ENCODE measurements at places on chromosomes 2 and 18. TPM values are rescaled to one million over a fixed set of nuclear protein-coding genes. Genes with fewer than 3 reads are reported as not detected.

DNA sequence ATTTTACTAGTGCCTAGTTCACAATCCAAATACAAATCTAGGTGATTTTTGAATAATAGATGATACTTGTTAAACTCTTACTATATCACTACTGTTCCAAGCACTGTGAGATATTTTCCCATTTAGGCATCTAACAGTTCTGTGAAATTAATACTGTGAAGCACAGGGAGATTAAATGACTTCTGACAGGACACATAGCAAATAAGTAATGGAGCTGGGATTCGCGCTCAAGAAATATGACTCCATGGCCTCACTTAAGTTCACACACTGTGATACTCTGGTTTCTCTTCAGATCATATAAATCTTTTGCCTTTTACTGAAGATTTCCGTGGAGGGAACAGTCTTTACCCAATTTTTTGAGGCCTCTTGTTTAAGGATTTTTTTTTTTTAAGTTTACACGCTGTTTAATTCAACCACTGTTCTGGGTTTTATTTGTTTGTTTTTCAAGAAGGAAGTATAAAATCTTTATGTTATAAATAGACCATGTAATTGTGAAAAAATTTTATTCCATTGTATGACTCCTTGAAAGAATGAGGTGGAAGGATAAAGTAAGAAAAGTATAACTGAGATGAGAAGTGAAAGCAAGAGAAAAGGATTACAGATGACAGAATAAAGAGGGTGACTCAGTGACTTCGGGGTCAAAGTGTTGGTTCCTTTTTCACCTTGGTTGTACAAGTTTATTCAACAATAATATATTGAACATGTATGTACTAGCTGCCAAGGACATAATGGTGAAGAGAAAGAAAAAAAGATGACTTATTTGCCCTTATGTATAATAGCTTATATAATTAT lies 30.2 kb downstream of the RBM45 start:
- no peak for DNase-seq

GRCh38 chr2:8378016-8378810 lies 303.6 kb upstream of the ID2 start:
- DNase-seq, result no peak

DNA sequence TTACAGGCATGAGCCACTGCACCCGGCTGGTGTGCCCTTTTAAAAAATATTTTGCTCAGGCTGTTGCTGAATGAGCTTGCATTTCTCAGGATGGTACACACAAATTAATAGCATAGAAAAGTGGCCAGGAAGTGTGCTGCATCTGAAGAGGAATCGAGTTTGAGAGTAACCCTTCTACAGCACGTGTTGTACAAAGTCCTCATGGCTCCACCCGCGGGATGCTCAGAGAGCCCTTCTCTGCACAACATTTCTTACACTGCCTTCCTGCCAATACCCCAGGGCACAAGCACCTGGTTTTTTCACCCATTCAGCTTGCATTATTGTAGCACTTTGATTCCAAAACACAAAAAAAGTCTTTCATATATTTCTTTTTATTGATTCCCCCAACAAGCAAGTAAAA lies 90.1 kb upstream of the NEDD4L start:
- DNase-seq, result no peak

DNA sequence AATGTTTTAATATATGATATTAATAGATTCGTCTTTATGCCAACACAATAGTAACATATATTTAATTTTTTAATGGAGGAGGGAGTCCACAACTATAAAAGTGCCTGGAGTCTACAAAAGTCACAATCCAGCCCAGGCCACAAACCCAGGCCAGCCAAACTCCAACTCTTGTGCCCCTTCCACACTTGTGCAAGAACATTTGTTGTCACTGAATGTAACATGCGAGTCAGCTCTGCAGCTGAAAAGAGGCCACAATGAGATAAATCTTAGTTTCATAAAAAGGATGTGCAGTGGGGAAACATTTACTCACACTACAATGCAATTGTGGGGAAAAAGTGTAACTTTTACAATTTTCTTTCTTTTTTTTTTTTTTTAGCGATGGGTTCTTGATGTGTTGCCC lies 110.8 kb downstream of the MCFD2 start:
- DNase-seq, result no peak

- DNase-seq, result no peak
Measured at GRCh38 chr2:205034034-205034433, 488.8 kb downstream of the PARD3B start.

GRCh38 chr2:173095356-173095755 lies 19.7 kb downstream of the MAP3K20 start:
- no peak for DNase-seq

DNA sequence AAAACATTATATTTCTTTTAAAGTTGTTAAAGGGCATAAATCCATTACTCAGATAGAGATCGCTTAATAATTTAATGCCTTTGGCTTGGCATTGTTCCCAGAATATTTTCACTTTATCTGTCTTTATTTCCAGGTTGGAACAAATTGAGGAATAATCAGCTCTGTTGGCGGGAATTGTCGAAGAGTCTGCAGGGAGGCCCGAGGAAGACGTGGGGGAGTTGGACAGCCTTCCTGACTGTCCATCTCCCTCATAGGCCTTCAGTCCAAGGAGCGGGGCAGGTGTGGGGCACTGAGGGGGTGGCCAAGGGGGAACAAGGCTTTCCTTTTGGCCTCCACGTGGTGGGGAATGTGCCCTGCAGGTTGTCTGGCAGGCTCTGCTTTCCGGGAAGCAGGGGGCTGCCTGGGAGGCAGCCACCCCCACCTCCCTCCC lies 179.6 kb downstream of the ZBTB7C start:
- DNase-seq, result no peak

- no peak for DNase-seq
Measured at GRCh38 chr2:144324446-144325045, 195.4 kb downstream of the ZEB2 start.

DNA sequence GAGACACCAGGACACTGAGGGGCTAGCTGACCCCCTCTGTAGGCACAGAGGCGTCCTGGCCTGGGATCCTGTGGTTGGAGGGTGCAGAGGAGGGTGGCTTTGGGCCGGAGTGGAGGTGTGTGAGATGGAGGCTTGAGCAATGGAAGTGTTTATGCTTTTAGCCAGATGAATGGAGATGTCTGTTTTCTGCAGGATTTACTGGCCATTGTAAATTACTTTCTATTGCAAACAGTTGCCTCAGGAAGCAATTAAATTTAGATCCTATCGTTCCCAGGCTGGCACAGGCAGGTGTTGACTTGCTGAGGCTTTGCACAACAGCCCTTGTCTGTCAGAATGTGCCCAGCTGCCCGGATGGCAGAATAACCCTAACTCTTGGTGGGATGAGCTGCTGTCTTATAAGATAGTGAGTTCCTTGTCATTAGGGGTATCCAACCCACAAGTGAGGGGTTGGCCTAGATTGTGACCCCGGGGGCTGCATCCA lies 1.8 kb upstream of the ARID5A start:
- no peak for DNase-seq

GRCh38 chr2:222993920-222994650 lies 57.9 kb upstream of the KCNE4 start:
- DNase-seq, result no peak

- DNase-seq, result no peak
Measured at GRCh38 chr2:214519258-214519818, 108.5 kb downstream of the VWC2L start.

- DNase-seq, result no peak
Measured at GRCh38 chr18:73983970-73984369, 163.7 kb downstream of the FBXO15 start.

The LOXHD1 gene
- not detected for total RNA-seq

The XDH gene
- total RNA-seq, result 0.05 TPM

The MOGAT1 gene
- not detected for total RNA-seq

The MYL1 gene
- not detected for total RNA-seq

The ANKRD30B gene
- total RNA-seq, result 0.70 TPM

The CYS1 gene
- total RNA-seq, result 1.1 TPM

The SIX2 gene
- 1.8 TPM for total RNA-seq

The CAMKMT gene
- 1.7 TPM for total RNA-seq

All from glomerular endothelial cell (primary cell).